Immature natural killer cell (primary cell): ENCODE measurements at places on chromosomes 5 and 9. TPM values are rescaled to one million over a fixed set of nuclear protein-coding genes. Genes with fewer than 3 reads are reported as not detected.

The FOXD1 gene
- polyA plus RNA-seq: not detected

The IL5 gene
- polyA plus RNA-seq: not detected

The HMCN2 gene
- polyA plus RNA-seq: not detected

- H3K27ac ChIP-seq: no peak overlapping the region
- H3K4me1 ChIP-seq: no peaks in the 10 kb centered on the region
- peaks cover 3% of the 10 kb centered on the region for H3K36me3 ChIP-seq
- DNase-seq: no peak
- H3K4me3 ChIP-seq: no peak overlapping the region
Measured at GRCh38 chr9:136424750-136425362, 14.4 kb downstream of the PMPCA start.

GRCh38 chr5:10519729-10520128 is 44.1 kb upstream of the ANKRD33B start:
- peaks cover 1% of the 10 kb centered on the region for H3K27me3 ChIP-seq
- H3K4me1 ChIP-seq: no peaks in the 10 kb centered on the region
- no peak for DNase-seq
- no peak overlapping the region for H3K27ac ChIP-seq
- no peaks in the 10 kb centered on the region for H3K36me3 ChIP-seq

DNA sequence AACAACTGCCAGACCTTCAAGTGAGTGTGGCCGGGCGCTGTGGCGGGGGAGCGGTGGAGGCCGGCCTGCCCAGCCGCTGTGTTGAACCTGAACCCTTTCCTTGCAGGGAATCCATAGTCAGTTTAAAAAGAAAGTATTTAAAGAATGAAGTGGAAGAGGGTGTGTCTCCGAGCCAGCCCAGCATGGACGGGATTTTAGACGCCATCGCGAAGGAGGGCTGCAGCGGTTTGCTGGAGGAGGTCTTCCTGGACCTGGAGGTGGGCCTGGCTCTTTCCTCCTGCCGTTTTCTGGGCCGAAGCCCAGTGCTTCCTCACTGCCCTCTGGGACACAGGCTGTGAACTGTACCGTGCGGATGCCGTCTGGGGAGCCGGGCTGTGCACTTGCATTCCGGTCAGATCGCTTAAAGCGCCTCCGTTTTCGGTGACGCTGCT is 19.1 kb downstream of the EXOC3 start:
- no peaks in the 10 kb centered on the region for H3K27me3 ChIP-seq
- no peak for DNase-seq
- H3K4me3 ChIP-seq: no peak overlapping the region
- peaks cover 22% of the 10 kb centered on the region for H3K36me3 ChIP-seq
- no peak overlapping the region for H3K27ac ChIP-seq
